ENCODE measurements at places on chromosomes 1 and 21.

GRCh38 chr1:156623946-156624813, 5.0 kb downstream of the HAPLN2 start:
- no peak for DNase-seq

DNA sequence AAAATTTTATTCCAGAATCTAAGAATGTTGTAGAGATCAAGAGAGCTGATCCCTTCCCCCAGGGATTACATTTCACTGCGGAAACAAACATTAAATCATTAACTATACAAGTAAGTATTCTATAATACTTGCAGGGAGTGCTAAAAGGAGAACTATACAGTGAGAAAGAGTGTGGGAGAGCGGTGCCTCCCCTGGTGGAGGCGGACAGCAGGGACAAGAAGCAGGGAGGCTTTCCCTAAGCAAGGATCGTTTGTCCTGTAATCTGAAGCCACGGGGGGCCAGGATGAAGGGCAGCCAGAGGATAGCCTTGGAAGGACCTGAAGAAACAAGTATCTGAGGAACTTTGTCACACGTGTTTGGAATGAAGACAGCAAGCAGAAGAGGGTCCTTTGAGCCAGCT, 40.1 kb downstream of the SLC9C2 start:
- DNase-seq = no peak

DNA sequence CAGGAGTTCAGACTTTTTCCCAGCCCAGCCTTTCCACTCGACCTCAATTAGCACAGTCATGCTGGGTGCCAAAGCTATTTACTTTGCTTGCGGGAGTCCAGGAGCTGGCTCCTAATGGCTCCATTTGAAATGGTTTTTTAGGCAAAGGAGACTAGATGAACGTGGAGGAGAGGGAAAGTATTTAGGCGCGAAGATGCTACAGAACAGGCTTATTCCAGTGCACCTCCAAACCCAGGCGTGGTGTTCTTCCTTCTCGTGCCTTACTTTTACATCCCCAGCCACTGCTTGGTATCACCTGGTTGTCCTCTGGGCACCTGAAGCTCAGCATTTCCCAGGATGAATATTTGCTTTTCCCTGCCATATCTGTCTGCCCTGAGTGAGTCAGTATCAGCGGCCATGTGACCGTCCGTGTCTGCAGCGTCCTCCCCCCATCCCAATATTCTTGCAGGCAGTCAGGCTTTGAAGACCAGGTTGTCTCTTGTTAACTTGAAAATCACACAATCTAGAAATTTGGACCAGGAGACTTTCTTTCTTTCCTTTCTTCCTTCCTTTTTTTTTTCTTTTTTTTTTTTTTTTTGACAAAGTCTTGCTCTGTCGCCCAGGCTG, 198.5 kb downstream of the DYRK1A start:
- DNase-seq = no peak

GRCh38 chr1:232306269-232306961, 323.5 kb downstream of the SIPA1L2 start:
- no peak for DNase-seq

GRCh38 chr1:169753549-169753948, 19.7 kb upstream of the SELE start:
- no peak for DNase-seq

- DNase-seq = no peak
Observed at GRCh38 chr1:222767152-222767571, 30.2 kb downstream of the FAM177B start.

DNA sequence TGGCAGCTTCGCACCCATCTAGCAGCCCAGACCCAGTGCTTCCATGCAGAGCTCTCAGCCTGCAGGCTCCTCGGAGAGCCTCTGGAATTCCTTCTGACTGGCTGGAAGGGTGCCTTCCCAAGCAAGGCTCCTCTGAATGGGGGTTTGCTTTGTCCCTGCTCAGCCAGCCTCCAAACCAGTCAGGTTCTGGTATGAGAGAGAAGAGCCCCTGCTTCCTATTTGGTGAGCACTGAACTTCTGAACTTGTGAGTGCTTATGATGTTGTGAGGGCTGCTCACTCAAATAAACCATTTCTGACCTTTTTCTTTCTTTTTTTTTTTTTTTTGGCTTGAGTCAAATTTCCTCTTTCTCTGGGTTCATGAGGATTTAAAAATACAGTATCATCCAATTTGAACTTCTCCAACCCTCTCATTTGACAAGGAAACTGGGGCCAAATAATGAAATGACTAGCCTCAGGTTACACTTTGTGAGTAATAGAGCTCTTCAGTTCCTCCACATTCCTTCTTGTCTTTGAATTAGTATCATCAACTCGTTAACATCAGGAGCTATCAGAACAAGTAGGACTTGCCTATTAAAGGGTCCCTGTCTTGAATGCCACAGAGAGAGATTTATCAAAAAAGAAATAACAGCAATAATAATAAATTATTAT, 39.6 kb downstream of the GFI1 start:
- DNase-seq = no peak

DNA sequence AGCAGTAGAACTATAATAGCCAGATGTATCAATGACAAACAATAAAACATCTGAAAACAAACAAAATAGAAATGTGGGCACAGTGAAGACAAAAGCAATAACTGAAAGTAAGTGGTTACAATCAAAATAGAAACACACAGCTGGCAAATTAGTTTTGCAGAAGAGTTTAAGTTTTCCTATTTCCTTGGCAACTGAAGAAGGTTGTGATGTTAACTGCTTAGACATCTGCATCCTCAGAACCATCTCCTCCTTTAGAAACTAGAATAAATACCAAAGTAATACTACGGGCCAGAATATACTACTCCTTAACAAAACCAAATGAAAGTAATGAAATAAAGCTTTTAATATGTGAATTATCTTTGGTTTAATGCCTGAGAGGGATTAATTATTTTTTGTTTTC, 605.5 kb downstream of the LTN1 start:
- DNase-seq = no peak

- no peak for DNase-seq
Observed at GRCh38 chr21:34266351-34266750, 97.5 kb upstream of the KCNE2 start.

DNA sequence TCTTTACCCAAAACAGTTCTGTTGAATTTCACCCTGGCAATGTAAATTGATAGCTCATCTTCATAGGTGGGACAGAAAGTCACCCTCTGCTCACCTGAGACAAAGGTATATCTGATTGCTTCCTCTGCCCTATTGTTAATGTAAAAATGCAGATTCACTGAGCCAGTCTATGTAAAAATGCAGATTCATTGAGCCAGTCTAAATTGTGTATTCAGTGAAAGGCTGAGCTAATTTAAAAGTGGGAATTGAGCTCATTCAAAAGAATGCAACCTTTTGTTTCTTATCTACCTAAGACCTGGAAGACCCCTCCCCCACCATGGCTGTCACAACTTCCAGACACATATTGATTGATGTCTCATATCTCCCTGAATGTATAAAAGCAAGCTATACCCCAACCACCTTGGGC, 4.8 kb upstream of the MYSM1 start:
- DNase-seq = no peak

DNA sequence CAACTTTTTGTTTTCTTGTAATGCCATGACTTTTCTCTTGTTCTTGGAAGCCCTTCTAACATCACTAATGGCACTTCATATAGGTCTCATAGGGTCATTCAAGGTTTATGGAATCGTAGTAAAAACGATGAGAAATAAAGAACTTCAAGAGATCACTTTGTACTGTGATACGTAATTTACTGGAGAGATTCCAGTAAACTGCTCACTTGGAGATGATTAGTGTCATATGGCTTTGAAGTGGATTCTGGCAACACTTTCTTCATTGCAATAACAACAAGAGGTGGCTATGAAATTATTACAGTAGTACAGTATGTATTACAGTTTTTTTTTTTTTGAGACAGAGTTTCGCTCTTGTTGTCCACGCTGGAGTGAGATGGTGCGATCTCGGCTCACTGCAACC, 103.4 kb downstream of the RUSC1 start:
- DNase-seq = no peak

GRCh38 chr21:42793774-42794173, 85.6 kb downstream of the WDR4 start:
- no peak for DNase-seq

DNA sequence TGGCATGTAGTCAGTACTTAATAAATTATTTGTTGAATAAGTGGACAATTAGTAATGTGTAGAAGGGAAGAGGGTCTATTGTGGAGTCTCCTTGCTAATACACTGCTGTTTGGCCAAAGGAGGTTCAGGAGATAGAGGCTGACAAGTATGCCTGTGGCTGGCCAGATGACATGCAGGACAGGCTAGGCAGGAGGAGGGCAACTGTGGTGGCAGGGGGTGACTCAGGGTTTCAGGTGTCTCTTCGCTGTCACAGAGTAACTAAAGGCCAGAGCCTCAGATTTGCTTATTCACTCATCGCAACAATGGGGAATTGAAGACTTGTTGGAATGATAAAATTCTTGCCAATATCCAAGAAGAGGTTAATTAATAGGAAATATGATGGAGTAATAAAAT, 33.1 kb downstream of the THRAP3 start:
- DNase-seq = no peak

- no peak for DNase-seq
Observed at GRCh38 chr1:150895618-150896017, 8.7 kb downstream of the CTXND2 start.

DNA sequence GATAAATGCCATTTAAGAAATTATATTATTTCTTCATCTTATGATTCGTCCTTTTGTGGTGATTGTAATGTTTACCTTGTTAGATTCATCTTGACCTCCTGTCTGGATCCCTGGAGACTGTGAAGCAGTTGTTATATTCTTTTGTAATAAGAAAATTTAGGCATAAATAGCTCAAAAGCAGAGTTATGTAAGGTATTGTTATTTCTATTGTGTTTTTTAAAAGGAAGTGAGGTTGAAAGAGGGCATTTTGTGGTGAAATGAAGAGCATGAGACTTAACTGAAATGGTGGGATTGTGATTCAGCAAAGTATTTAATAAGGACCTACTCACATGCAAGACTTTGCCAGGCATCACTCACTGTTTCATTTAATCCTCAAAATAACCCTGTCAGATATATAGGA, 104.0 kb downstream of the PDE4B start:
- DNase-seq = no peak

- no peak for DNase-seq
Observed at GRCh38 chr1:30316056-30316455, 407.3 kb downstream of the MATN1 start.

- DNase-seq = peak; percentile 82
Observed at GRCh38 chr1:201895913-201896807, 7.5 kb downstream of the SHISA4 start.

GRCh38 chr1:232378266-232379062, 251.5 kb downstream of the SIPA1L2 start:
- no peak for DNase-seq

DNA sequence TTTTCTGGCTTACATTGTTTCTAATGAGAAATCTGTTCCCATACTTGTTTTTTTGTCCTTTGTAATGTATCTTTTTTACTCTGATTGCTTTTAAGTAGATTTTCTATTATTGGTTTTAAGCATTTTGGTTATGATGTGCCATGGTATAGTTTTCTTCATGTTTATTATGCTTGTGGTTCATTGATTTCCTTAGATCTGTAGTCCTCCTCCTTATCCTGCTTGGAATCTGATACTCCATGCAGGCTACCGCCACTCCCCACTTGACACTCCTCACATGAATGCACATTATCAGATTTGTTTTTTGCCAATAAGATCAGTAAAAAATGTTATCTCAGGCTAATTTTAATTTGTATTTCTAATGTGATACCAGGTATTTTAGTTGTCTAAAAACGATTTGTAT, 20.8 kb downstream of the UROD start:
- no peak for DNase-seq

GRCh38 chr1:197902454-197903195, at the start of gene C1orf53:
C1orf53 (plus strand) TSS chr1:197902630; CDS start chr1:197902650, 20 bp downstream.
- peak; percentile 68 for DNase-seq

GRCh38 chr1:26697978-26698849, 2.4 kb downstream of the ARID1A start:
- no peak for DNase-seq

DNA sequence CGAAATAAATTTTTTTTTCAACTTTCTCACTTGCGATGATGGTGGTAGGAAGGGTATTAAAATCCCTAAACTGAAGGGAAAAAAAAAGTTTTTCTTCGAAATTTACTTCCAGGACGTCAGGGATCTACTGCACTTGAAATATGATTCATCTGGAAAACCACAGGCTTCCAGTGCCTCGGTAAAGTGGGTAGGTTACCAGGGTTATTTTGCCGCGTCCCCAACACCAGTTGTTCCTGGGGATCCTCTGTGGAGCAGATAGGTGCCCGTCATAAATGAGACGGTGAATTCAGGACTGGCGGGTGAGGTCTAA, 773 bp downstream of the RABIF start:
- no peak for DNase-seq

DNA sequence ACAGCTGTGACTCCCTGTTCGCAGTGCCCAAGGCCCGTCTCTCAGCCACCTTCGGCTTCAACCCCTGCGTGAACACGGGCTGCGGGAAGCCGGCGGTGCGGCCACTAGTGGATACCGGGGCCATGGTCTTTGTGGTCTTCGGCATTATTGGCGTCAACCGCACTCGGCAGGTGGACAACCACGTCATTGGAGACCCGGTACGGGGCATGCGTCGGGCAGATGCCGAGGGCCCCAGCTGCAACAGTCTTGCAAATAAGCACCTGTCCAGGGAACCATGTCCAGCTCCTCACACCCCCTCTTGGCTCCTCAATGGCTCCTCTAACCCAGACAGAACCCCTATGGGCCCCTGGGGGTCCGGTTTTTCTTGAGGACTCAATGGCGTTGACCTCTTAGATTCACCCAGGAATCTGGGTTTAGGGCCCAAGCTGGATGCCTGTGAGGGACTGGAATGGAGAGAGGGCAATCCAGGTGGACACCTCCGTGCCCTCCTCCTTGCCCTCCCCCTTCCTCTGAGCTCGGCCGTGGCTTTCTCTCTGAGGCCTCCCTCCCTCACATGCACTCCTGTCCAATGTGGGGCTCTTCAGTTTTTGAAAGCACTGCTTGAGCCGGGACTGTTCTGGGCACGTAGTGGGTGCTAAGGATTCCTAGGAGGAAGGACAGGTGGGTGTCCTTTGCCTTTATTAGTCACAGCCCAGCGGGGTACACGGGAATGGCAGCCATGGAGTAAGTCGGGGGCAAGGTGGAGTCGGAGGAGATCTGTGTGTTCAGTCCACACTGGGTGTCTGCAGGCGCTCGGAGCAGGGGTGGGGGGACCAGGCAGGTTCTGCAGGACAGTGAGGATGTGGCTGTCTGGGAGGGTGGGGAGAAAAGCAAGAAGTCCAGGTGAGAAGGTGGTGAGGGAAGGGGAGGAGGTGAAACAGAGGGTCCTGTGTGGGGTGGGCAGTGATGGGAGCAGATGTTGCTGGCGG, 51.1 kb downstream of the DISP3 start:
- DNase-seq = no peak

- no peak for DNase-seq
Observed at GRCh38 chr21:33368124-33368523, 35.1 kb upstream of the IFNGR2 start.

All from activated CD4-positive, alpha-beta T cell treated with anti-CD3 and anti-CD28 coated beads for 24 hours (primary cell).